ENCODE measurements at places on chromosomes 12 and 14.
A peak's percentile ranks its signal among the peaks of the same experiment; 100 is the strongest.

DNA sequence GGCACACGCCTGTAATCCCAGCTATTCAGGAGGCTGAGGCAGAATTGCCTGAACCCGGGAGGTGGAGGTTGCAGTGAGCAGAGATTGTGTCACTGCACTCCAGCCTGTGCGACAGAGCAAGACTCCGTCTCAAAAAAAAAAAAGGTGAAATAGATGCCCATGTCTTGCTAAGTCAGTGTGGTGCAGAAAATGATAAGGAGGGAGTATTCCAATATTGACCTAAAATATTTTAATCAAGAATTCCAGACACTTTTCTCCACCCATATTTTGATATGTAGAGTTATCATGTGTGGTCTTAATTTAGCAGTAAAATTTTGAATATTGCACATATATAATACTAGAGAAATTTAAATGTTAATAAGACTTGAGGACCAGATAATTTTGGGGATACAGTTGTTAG is 57.7 kb downstream of the WNK1 start:
- DNase-seq = no peak

GRCh38 chr14:39036760-39037159 is 66.3 kb downstream of the SEC23A start:
- DNase-seq = no peak

DNA sequence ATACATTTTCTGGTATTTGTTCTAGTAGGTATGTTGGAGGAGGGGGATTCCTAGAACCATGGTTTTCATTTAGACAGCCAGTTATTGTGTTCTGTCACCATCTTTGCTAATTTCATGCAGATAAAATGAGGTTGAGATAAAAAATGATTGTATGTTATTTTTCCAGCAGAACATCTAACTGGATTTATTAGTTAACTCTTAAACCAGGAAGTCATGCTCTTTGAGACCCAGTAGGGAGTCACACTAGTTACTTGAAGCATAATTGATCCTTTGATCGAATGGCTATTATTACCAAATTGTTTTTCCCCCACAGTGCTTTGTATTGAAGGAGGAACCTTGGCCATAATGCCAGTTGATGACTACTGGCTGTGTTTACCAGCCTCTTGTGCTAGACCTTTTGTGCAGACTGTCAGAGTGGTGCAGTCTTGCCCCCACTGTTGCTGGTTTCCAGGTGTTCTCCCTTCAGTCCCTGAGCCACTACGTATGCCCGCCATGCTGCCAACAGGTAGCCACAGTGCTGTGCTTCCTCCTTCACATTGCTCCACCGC is 6.0 kb downstream of the EID3 start:
- no peak for DNase-seq

GRCh38 chr12:12365931-12366431 is 9.1 kb downstream of the BORCS5 start:
- no peak for DNase-seq

DNA sequence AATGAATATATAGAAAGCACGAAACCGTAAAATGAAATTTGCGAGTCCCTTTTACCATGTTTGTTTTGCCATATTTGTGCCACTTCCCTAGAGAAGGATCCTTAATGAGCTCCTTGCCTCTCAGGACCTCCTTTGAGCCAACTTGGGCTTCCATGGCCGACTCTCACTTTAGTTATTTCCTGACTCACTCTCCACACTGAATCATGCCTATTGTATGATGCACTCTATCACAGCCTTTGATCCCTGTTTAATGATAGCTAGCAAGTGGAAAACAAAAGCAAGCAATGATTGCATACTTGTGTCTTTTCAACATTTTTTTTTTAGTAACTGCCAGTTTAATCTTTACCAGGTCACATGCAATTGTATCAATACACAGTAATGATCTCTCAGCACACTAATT is 153.2 kb downstream of the CCER1 start:
- no peak for DNase-seq

GRCh38 chr12:85527192-85527591 is 247.2 kb downstream of the ALX1 start:
- DNase-seq = no peak

DNA sequence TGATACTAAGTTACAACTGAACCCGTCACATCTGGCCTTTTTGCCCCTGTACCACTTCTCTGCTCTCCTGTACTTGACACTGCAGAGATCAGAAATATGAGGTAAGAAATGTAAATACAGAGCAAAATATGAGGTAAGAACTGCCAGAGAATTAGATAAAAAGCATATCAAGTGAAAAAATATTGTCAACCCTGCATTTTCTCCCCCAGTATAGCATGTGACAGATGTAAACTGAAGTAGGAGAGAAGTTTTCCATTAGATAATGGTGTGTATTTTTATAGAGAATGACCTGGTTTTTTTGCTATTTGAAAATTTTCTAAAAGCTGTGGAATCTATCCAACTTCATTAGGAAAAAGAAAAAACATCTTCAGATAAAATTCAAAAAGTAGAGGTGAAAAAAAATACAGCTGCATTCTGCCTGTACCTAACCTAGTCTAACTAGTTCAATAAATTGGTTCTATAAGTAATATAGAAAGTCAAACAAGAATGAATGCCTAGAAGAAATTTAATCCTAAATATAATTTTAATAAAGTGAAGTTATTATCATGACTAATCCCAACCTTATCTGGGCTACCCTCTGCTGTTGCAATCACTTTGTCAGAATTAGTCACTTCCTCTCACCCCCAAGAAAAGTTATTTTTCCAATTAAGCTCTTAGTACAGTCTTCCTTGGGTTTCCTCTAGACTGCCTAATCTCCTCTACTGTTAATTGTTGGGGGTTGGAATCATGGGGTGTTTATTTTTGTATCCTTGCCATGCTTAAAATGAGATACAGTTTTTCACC is 210.0 kb downstream of the RASSF9 start:
- DNase-seq = no peak

- peak; percentile 6 for DNase-seq
These were observed 10.9 kb upstream of the IL26 start for GRCh38 chr12:68236421-68237059.

DNA sequence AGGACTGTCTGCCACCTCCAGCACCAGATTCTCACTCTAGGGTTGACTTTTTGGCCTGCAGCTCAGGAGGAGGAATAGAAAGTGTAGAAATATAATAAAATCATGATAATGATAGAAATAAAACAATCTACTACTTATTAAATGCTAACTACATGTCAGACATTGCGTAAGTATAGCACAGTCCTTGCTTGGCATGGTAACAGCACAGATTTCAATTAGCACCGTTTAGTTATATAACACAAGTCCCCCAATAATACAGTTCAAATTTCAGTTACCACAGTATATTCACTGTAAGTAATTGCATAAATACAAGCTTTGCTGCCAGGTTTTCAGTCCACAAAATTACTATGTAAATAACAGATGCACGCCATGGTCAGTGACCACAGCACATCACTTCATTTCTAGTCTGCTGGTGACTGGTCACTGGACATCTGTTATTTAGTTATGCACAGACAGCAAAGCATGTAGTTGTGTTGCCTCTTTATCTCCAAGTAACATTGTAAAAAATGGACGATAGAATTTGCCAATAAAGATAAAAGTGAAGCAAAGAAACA is 6.5 kb upstream of the GLT8D2 start:
- no peak for DNase-seq

DNA sequence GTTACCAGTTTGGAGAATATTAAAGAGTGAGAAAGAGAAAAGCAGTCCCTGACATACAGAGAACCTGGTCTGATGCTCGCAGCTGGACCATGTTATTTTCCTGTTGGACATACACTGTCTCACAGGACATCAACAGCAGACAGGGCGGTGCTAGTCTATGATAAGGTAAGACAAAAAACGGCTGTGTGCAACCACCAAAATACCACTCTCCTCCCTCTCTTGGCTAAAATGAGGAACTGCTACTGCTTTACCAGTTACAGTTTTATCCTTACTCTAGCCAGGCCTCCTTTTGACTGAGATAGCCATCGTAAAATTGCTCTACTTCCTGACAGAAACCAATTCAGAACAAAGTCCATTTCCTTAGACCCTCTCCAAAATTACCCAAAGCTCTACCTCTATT is 47.0 kb upstream of the ERGIC2 start:
- DNase-seq = no peak

DNA sequence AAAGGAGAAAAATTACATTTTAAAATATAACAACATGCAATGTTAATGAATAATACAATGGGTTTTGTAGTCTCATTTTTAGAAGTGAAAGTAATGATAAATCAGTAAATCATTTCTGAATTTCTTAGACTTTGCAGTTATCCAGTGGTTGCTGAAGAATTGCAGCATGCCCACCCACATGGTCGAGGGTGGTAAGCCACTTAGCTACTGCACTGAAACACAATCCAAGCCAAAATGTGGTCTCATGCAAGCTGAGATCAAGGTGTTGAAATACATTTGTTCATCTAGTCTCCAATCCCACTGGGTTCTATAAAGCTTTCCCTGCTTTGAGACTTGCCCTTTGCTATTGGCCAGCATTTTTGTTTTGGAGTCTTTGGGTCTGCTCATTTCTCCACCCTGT is 247.9 kb downstream of the NELL2 start:
- no peak for DNase-seq

- DNase-seq = no peak
These were observed 7.4 kb downstream of the LRP1-AS start for GRCh38 chr12:57139796-57140649.

DNA sequence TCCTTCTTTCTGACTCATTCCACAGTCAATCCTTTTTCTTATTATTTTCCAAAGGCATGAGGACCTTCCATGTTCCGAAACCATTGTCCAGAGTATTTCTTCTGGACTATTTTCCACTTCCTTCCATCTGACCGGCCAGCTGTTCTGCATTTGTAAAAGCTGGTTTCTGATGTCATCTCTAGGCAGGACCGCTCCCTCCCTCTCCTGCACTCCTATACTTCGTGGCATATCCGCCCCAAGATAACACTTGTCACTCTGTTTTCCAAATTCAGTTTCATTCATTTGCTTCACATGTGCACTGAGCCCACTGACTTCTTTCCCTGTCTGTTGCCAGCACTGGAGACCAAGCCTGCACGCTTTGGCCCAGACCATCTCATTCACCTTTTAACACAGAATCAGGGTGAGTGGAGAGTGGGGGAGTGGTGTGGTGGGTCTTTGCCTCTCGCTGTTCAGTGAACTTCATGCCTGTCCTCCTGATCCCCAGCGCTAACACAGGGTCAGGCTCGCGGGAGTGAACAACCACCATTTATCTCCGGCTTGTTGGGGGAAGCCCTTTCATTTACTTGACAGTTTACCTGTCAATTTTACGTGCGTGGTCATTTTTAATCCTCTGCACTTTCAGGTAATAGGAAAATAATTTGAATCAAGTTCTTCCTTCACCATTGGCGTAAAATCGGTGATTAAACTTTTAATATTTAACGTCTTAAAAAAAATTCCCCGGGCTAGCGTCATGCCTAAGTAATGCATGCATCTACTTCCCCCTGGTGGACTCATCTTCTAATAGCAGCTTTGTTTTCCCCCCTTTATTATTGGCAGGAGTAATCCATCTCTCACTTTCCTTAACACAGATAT is 52.5 kb downstream of the C12orf75 start:
- DNase-seq = no peak

DNA sequence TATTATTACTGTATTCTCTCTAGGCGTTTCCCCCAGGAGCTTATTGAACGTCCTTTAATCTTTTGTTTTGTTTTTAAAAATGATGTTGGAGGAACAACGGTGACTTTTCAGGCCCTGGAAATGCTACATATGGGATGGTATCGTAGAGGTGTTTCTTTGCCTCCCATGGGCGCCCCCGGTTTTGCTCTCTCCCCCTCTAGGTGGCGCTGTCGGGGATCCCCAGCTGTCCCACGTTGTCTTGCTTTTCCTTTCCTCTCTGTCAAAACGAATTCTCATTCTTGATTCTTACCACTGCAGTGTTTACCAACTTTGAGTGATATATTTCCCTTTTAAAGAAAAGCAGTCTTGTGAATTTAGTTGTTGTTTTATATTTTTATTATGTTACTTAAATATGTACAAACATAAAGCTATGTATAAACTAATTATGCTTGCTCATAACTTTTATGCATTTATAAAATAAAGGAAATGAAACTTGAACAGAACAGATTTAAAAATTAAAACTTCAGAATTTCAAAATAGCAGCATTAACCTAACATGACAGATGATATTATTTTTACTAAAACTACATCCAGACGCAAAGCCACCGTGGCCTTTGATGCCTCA is 171.9 kb downstream of the RGS6 start:
- DNase-seq = peak; percentile 15

GRCh38 chr12:47397664-47398281 is 308.1 kb downstream of the RPAP3 start:
- DNase-seq = no peak

GRCh38 chr12:29050503-29050902 is 98.6 kb upstream of the FAR2 start:
- no peak for DNase-seq

DNA sequence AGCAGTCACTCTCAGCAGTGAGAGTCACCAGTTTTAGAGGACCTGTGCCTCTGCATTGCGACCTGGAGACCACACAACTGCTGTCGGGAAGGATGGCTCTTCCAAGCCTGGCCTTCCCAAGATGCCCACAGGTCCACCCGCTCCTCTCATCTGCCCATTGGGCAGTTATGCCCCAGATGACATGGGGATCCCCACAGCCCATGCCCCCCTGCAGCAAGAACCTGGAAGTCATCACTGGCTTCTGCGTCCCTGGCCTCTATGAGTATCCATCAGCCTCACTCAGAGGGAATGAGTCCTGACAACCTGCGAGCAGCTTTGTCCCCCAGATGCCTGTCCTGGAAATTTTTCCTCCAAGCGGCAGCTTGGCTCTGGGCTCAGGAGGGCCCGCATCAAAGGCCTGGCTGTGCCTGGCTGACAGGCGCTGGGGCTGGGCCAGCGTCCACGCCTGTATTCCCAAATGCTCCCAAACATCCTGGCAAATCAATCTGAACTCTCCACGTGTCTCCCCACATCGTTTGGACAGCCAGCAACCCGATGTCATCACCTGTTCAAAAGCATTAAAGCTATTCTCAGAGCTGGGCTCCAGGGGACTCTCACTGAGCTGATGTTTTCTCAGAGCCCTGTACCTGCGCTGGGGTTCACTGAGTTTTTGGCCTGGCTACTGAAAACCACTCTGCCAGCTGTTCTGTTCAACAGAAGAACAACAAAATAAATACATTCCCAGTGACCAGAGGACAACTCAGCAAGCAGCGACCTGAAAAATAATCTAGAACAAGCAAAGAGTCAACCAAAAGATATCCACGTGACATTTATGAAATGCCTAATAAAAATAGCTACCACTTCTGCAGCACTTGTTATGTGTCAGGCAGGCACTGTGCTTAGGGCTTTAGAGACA is 57.8 kb downstream of the CLMN start:
- DNase-seq = no peak

- DNase-seq = no peak
These were observed 15.0 kb upstream of the LTBP2 start for GRCh38 chr14:74627076-74627475.

DNA sequence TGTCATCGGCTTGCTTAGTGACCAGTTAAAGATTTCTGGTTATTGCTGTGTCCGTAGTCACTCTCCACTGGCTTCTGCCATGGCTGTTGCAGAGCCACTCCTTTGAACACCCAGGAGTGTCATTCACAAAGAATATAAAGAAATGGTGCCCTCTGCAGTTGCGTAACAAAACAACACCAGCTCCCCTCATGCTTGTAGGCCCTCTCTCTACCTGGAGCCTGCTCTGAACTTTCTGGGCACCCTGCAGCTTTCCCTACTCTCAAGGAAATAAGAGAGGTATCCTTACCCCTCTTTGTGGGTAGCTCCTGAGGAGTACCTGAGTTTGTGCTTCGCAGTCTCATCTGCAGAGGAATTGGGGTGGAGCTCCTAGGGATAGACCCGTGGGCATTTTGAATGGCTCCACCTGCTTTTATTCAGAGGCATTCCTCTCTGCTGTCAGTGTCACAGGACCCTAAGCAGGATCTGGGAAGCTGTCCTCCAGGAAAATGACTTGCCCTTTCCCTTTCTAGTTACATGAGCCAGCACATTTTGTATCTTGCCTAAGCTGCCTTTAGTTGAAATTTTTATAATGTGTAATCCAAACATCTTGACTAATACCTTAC is 97.2 kb upstream of the TMEM260 start:
- no peak for DNase-seq

Measured in stimulated activated CD8-positive, alpha-beta memory T cell treated with anti-CD3 and anti-CD28 coated beads, Interleukin-12 subunit alpha, Interleukin-12 subunit beta, amount 100 ng/mL, for 1 hour (primary cell).